ENCODE measurements at places on chromosomes 1 and 21.

- DNase-seq = peak; percentile 55
Measured at GRCh38 chr1:85297855-85298629, 21.6 kb upstream of the BCL10 start.

DNA sequence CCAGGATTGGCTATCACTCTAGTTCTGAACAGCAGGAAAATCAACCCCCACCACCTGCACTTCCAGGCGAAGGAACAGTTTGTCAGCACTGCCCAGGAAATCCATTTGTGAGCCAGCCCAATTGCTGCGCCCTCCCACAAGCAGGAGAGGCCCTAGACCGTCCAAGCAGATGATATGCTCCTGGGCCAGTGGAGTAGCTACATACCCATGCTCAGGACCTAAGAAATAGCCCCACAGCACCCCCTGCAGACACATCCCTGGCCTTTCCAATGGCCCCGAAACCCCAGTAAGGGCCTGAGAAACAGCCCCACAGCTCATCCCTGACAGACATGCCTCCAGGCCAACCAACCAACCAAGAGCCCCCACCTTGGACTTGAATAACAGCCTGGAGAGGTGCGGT is 111.5 kb upstream of the ZC3H11B start:
- DNase-seq = no peak

DNA sequence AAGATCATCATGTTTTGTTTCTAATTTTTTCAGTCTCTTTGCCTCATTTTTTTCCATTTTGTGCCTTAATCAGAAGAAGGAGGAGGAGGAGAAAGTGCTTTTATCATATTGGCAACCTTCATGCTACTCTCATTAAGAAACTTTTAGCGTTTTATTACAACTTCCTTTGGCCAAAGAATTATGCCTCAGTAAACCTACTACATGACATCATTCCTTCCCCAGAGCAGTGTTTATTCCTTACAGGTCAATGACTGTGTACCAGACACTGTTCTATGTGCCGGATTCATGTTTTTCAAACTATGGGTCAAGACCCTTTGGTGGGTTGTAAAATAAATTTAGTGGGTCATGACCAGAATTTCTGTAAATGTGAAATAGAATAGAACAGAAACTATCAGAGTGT is 110.4 kb downstream of the SLC30A10 start:
- no peak for DNase-seq

DNA sequence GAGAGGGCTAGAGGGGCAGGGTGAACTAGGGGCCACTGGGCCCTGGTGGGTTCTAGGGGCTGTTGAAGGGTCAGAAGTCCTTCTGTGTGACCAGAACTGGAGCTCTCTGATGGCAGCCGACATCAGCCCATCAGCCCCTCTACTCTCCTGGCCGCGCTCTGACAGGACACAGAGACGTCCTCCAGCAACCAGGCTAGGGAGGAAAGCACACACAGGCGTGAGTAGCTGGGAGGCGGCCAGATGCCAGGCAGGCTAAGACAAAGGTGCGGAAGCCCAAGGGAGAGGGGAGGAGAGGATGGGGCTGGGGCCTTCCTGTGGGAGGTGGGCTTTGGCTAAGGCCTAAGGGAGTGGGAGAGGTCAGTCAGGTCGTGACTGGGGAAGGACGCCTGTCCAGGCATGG is 50.8 kb downstream of the OLFML2B start:
- no peak for DNase-seq

- DNase-seq = no peak
Measured at GRCh38 chr1:10211805-10212410, 1.5 kb downstream of the KIF1B start.

GRCh38 chr1:92536211-92536979 is 49.7 kb upstream of the GFI1 start:
- no peak for DNase-seq

DNA sequence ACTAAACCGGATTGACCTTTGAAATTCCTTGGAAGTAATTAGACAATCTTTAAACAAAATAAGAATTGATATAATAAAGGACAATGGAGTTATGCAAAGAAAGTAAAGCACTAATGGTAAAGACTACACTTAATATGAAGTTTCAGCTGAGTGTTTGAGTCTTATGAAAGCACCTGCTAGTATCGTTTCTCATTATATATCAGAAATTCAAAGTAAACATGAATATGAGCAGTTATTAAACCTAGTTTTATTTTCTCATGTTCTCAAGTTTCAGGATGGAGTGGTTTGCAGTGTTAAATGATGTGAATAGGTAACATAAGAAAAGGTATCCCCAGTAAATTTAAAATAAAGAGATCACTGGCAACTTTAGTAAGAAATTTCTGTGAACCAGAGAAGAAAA is 188.6 kb downstream of the ZP4 start:
- DNase-seq = no peak

- no peak for DNase-seq
Measured at GRCh38 chr1:92882819-92883218, 51.0 kb downstream of the RPL5 start.

DNA sequence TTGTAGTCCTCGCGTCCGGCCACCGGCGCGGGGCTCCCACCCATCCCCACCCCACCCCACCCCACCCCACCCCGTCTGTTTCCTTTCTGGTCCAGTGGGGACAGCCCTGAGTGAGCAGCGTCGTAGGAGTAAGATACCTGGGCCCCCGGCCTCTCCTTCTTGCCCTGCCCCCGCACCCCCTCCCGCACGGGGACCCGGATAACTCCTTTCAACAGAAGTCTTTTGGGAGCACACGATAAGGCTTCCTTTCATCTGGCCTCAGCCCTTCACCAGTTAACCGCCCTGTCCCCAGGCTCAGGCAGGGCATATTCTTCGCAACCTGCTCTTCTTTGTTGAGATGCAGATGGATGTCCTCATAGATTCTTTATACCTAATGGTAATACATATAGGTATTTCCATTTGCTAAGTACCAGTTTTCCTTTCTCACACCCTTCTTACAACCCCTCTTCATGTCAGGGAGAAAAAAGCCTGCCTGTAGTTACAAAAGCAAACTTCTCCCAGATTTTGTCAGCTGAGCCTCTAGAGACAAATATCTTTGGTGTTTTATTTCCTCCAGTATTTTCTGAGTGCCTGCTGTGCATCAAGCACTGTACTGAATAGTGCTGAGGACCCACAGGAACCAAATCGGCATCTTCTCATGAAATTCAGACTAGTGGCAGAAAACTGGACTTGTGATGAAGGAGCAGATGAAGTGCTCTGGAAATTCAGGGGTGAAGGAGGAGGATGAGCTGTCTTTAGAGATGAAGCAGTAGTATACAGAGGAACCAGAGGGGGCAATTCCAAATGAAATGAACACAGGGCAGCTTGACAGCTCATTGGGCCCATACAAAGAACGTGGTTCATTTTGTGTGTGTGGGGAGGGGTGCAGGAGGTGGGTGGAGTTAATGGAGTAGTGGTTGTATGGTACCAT is 33.6 kb downstream of the SLC2A1 start:
- DNase-seq = no peak

DNA sequence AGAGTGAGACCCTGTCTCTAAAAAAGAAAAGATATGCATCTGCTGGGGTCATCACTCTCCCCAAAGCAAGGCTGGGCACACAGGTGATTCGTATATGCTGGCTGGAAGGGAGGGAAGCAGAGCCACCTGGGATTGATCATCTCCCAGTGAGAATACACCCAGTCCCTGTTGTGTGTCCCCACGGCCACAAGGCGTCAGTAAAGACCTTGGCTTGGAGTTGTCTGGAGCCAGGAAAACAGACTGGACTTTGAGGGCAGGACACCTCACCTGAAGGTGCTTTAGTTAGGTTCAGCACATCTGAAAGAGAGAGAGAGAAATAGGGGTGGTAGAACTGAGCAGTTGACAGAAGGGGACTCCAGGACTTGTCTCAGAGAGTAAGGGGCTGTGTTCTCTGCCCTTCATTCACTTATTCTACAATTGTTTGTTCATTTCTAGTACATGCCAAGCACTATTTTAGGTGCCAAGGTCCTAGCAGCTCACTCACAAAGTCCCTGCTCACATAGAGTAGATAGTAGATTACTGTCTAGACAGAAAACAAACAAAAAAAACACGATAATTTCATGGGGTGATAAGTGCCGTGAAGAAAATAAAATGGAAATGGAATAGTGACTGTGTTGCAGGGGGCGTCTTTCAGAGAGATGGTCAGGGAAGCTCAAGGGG is 13.5 kb downstream of the CITED4 start:
- no peak for DNase-seq

- no peak for DNase-seq
Measured at GRCh38 chr1:25544243-25544764, 898 bp downstream of the LDLRAP1 start.

DNA sequence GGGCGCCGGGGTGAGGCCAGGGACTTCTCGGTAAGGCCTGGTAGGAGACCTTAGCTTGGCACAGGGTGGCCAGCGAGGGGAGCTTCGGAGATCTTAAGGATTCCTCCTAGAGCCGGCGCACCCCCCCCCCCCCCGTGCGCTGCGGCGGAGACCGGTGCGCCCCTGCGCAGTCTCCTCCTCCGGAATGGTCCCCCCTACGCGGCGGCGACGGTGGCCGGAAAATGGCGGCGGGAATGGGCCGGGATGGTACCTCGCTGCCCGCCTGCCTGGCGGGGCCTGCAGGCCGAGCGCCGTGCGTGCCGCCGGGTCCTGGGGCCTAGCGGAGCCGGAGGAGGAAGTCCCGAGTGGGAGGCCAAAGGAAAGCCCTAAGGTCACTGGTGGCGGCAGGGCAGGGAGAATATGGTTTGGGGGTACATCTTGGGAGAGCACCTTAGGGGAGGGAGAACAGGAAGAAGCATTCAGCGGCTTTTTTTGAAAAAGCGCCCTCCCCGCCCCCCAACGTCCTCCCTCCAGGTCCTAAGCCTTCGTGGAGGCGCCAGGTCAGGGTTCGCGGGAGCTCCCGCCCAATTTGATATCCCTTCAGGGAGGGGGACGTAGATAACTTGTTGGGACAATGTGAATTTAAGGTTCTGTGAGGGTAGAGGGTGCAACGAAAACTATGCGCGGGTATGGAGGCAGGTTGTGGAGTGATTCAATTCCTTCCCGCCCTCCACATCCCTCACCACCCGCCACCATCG is 429 bp downstream of the SRRM1 start:
- no peak for DNase-seq

- DNase-seq = no peak
Measured at GRCh38 chr1:216560527-216560926, 137.3 kb upstream of the USH2A start.

DNA sequence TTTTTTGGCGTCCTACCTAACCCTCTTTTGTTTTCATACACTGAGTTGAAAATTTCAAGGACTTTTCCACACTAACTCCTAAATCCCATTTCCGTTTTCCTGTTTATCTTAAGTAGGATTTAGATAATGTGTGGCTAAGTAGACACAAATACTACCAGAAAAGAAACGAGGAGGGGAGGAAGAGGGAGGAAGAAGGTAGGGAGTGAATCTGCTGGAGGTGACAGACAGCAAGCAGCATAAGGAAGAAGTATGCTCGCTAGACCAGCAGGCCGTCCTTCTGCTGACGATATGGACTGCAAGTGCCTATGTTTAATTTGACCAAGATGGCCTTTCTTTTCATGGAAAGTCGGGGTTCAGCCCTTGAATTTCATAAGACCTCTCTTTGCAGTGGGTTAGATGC is 256.9 kb upstream of the RAB4A start:
- no peak for DNase-seq

DNA sequence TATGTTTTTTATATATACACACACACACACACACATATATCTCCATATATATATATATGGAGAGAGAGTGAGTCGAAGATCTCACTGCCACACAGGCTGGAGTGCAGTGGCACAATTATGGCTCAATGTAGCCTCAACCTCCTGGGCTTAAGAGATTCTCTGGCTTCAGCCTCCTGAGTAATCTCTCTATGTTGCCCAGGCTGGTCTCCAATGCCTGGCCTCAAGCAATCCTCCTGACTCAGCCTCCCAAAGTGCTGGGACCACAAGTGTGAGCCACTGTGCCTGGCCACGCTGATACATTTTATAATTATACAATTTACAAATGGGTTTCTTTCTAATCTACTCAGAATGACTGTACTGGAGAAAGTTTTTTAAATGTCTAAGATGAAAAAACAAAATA is 664.2 kb downstream of the PTPRC start:
- DNase-seq = no peak

DNA sequence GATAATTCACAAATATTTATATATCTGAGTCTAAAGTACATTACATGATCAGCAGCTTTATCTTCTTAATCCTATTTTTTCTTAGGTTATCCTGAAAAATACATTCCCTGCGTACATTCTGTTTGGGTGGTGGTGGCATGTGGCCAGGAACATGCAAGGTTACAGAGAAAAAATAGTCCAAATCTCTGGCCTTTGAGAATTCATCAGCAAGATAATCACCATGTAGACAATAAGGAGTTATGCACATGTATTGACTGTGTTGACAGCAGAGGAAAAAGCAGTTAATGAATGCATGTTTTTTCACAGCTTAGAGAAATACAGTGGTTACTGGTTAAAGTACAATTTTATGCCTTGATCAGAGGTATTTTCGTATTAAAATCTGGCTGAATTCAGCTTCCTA is 49.0 kb downstream of the ABCA4 start:
- DNase-seq = no peak

Measured in activated T-helper 1 cell treated with anti-CD3 and anti-CD28 coated beads, Interleukin-2, amount 50 U/mL, for 16 hours (primary cell).